IMR-90 (cell line): ENCODE measurements at places on chromosomes 11 and 22. TPM values are rescaled to one million over a fixed set of nuclear protein-coding genes. Genes with fewer than 3 reads are reported as not detected.

DNA sequence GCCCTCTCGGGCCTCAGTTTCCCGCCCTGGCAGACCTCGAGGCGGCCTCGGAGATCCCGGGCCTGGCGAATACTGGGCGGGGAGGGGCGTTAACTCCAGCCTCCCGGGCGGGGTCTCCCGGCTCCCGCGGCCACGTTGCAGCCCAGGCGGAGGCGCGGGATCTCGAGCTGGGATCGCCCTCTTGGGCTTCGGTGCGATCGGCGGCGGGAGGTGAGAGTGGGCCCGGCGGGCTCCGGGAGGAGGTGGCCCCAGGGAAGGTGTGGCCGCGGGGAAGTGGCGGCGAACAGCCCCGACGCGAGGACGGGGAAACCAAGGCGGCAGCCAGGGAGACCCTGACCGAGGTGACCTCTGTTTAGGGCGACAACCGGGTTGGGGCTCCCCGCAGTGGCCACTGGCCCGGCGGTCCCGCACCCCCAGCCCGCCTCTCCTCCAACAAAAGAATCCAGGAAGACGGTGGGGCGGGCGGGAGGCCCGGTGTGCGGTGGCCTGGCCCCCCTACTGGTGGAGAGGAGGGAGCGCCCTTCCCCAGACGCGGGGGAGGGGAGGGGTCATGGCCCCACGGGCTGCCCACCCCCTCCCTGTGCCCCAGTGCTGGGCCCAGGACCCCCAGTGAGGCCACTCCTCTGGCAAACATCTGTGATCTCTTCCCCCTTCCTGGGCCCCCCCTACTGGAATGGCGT lies at the start of gene PHETA2:
PHETA2 (plus strand) TSS at position 117 of the 680 bp plus-strand sequence. CDS start 3,046 bp downstream, outside the sequence.
- H3K4me1 ChIP-seq = peaks cover 18% of the 10 kb centered on the region
- H3K36me3 ChIP-seq = peaks cover 11% of the 10 kb centered on the region
- H3K27ac ChIP-seq = peak within 1 kb of the TSS; percentile 84

DNA sequence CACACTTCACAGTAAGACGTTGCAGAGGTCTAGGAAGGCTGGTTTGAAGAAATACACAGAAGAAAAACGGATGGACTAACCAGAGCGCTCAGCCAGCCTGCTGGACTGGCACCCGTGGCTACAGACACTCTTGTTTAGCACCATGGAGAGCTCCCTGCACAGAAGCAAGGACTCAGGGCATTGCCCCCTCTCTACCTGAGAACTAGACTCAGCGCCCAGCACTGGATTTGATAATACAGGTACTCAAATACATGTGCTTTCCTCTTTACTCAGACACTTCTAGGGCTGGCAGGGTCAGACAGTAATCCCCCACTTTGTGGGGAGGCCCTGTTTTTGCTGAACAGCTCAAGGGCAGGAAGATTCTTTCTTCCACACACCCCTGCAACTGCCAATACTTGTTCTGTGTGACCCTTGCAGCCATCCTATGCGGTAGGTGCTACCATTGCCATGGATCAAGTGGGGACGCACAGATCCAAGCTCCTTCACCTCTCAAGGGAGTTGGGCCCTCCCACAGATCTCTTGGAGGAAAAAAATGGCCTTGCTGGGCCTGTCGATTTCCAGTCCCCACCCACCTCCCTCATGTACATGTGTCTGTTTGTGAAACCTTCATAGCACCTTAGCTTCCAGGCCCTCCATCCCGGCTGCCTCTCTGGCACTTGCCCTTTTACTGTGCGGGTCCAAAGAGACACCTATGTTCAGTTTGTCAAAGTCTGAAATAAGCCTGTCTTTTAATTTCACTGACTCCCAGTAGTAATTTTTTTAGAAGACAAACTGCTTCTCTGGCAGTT lies 5.1 kb upstream of the P2RX6 start:
- H3K36me3 ChIP-seq = no peaks in the 10 kb centered on the region
- H3K27ac ChIP-seq = no peak overlapping the region
- H3K4me3 ChIP-seq = no peak overlapping the region
- no peaks in the 10 kb centered on the region for H3K27me3 ChIP-seq
- peak; percentile 52 for DNase-seq
- peaks cover 5% of the 10 kb centered on the region for H3K4me1 ChIP-seq

- H3K4me3 ChIP-seq = no peak overlapping the region
- DNase-seq = peak; percentile 73
- H3K27ac ChIP-seq = no peak overlapping the region
- no peaks in the 10 kb centered on the region for H3K4me1 ChIP-seq
- no peaks in the 10 kb centered on the region for H3K36me3 ChIP-seq
Observed at GRCh38 chr11:57370251-57370650, 10.7 kb downstream of the PRG3 start.

The SYT12 gene
- total RNA-seq = 0.54 and 0.56 TPM in 2 replicates

- H3K36me3 ChIP-seq = no peaks in the 10 kb centered on the region
- no peaks in the 10 kb centered on the region for H3K4me1 ChIP-seq
- no peak overlapping the region for H3K27ac ChIP-seq
- no peak for DNase-seq
- H3K4me3 ChIP-seq = no peak overlapping the region
- H3K27me3 ChIP-seq = no peaks in the 10 kb centered on the region; the same call in 1 of the 2 replicates
Observed at GRCh38 chr11:67002921-67003411, 20.0 kb upstream of the SYT12 start.

DNA sequence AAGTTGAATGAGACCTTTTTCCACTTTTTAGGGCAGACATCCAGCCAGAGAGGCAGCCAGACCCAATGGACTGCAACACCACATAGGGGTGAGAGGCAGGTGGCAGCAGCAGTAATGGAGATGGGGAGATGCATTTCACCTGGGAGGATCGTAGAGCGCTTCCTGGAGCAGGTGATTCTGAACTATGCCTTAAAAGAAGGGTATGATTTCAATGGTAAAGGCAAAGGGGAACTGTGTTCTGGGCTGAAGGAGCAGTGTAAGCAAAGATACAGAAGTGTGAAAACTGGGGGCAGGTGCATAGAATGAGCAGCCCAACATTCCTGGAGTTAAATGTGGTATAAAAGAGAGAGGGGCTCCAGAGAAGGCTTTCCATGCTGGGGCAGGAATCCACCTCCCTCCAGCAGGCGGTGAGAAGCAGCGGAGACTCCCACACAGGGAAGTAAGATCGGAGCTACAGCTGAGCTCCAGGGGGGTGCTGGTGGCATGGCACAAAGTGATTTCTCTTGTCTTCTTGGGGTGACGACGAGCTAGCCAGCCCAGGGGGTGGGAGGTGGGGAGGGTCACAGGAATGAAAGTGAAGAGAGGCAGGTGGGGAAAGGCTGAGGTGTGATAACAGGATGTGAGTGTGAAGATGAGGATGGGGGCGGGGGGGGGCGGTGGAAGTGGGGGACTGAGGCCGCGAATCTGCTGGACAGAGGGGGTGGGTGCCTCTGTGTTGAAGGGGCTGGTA lies 4.3 kb upstream of the SERHL2 start:
- DNase-seq = no peak
- H3K36me3 ChIP-seq = no peaks in the 10 kb centered on the region
- no peak overlapping the region for H3K27ac ChIP-seq
- no peak overlapping the region for H3K4me3 ChIP-seq

The SAA4 gene
- total RNA-seq = not detected in 2 replicates

DNA sequence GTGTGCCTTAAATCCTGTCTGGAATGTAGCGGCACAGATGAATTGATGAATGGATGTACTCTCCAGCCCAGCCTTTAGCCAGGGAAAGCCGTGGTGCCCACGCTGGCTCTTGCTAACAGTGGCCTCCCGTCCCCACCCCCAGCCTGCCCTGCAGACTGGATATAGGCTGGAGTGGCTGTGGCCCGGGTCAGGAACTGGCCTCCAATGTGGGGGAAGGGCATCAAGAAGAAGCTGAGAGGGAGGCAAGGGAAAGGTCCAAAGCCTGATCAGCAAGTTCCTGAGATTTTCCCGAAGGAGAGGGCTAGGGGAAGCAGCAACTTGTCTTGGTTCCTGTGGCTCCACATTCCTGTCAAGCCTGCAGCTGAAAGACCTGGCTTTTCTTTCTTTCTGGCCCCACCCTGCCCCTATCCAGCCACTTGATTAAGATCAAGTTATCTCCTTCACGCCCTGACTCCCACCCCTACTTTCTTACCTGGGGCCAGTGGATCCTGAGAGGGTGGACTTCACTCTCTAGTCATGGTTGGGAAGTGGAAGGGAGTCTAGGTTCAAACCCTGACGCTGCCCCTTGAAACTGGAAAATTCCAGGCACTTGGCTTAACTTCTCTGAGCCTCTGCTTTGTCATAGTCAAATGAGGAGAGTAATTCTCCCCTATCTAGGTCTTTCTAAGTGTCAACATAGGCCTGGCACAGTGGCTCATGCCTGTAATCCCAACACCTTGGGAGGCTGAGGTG lies 11.0 kb upstream of the MICALL1 start:
- H3K4me3 ChIP-seq = no peak overlapping the region
- no peak for DNase-seq
- H3K27ac ChIP-seq = no peak overlapping the region
- no peaks in the 10 kb centered on the region for H3K27me3 ChIP-seq
- H3K36me3 ChIP-seq = peaks cover 7% of the 10 kb centered on the region; the same call in 1 of the 2 replicates

DNA sequence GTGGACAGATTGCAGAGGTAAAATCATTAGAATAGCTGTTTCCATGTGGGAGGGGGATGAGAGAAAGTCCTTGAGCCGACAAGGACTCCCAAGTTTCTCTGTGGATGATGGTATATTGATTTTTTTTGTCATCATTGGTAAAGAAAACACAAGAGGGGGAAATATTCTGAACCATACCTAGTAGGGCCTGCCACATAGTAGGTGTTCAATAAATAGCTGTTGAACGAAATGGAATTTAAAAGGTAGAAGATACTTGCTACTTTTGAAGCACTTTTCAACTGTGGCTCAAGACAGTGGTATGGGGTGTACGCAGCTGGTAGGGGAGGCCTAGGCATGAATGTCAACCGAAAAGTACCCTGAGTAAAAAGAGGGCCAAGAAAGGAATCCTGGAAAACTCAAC lies 2.1 kb downstream of the CAVIN3 start:
- H3K27me3 ChIP-seq = no peaks in the 10 kb centered on the region
- no peak for DNase-seq
- peaks cover 15% of the 10 kb centered on the region for H3K4me1 ChIP-seq
- no peak overlapping the region for H3K27ac ChIP-seq
- no peak overlapping the region for H3K4me3 ChIP-seq

- H3K4me1 ChIP-seq = peaks cover 64% of the 10 kb centered on the region
- H3K4me3 ChIP-seq = no peak overlapping the region
- DNase-seq = no peak
- H3K27ac ChIP-seq = peak overlapping the region; percentile 96
- H3K27me3 ChIP-seq = no peaks in the 10 kb centered on the region
Observed at GRCh38 chr11:111733611-111734088, 32.5 kb downstream of the PPP2R1B start.

The PPFIBP2 gene
- total RNA-seq = 9.4 and 11.8 TPM in 2 replicates

DNA sequence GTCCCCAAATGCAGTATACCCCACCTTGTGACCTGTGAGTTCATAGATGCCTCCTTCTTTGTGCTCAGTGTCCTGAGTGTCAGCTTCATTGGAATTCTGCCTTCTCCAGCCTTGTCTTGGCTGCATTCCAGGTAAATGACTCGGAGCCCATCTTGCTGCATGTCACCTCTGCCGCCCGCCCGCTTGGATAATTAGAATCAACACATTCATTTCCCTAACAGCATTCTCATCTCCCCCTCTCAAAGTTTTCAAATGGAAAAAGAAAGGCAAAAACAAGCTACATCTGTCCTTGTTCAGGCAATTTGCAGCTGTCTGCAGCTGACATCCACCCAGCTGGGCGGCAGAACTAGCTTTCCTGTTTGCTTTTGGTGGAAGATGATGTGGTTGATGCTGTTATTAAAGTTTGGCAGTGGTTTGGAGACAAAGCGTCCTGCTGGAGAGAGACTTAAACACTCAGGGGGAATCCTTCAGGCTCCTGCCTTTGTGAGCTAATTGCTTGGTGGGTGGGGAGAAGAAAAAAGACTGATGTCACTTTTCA lies 198.8 kb upstream of the SEZ6L start:
- no peak for DNase-seq
- no peak overlapping the region for H3K4me3 ChIP-seq

GRCh38 chr11:69811431-69811830 lies 7.8 kb downstream of the FGF3 start:
- H3K36me3 ChIP-seq = no peaks in the 10 kb centered on the region
- no peaks in the 10 kb centered on the region; the same call in 1 of the 2 replicates for H3K4me1 ChIP-seq
- H3K27me3 ChIP-seq = peaks cover 45% of the 10 kb centered on the region
- no peak overlapping the region for H3K27ac ChIP-seq

DNA sequence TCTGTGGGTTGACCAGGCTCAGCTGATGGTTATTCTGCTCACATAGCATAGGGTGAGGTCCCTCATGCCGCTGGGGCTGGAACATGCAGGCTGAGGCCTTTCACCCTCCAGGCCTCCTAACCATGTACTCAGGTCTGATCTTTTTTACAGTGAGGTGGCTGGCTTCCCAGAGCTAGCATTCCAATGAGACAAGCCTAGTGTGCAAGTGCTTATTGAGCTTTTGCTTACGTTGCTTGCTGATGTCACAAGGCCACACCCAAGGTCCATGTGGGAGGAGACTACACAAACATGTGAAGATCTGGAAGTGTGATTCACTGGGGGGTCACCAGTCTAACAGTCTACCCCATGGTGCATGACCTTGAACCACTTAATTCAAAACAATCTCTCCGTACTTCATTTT lies 33.9 kb downstream of the ISX start:
- no peaks in the 10 kb centered on the region for H3K27me3 ChIP-seq
- H3K4me1 ChIP-seq = no peaks in the 10 kb centered on the region
- DNase-seq = no peak
- H3K36me3 ChIP-seq = no peaks in the 10 kb centered on the region
- H3K4me3 ChIP-seq = no peak overlapping the region
- no peak overlapping the region for H3K27ac ChIP-seq

The SF3A1 gene
- 36.9 and 49.7 TPM in 2 replicates for total RNA-seq

- H3K36me3 ChIP-seq = no peaks in the 10 kb centered on the region
- peaks cover 2% of the 10 kb centered on the region; the same call in 1 of the 2 replicates for H3K4me1 ChIP-seq
- H3K27ac ChIP-seq = 0 out of 2 replicates have a peak overlapping the region, but pooled peaks have one; percentile 8
- H3K27me3 ChIP-seq = no peaks in the 10 kb centered on the region
Observed at GRCh38 chr11:10878408-10879214, 20.8 kb upstream of the ZBED5 start.

DNA sequence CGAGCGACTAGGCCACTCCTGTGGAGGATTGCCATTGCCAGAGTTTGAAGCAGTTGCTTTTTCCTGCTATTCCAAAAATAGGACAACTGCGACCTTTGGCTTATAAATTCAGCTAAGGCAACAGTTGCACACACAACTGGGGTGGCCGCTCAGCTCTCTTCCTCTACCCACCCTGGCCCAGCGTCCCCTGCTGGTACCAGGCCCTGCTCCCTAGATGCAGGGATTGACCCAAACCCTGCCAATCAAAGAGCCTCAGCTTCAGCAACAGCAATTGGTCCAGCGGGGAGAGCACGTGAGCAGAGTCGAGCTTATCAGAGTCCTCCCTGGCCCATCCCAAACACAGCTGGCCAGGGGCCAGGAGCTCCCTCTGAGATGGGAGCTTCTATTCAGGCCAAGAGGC lies 22.0 kb upstream of the CABP2 start:
- no peaks in the 10 kb centered on the region for H3K36me3 ChIP-seq
- no peak for DNase-seq
- no peak overlapping the region for H3K4me3 ChIP-seq

GRCh38 chr11:64729851-64730382 lies 6.9 kb upstream of the NRXN2 start:
- peaks cover 50% of the 10 kb centered on the region for H3K27me3 ChIP-seq
- DNase-seq = no peak
- no peak overlapping the region for H3K4me3 ChIP-seq
- no peaks in the 10 kb centered on the region for H3K4me1 ChIP-seq

The OR6T1 gene
- not detected in 2 replicates for total RNA-seq

- DNase-seq = no peak
- H3K27me3 ChIP-seq = no peaks in the 10 kb centered on the region
- peaks cover 61% of the 10 kb centered on the region for H3K36me3 ChIP-seq
- no peak overlapping the region for H3K4me3 ChIP-seq
Observed at GRCh38 chr22:29806196-29806595, 31.9 kb downstream of the ASCC2 start.

The SLC22A6 gene
- total RNA-seq = not detected in 2 replicates

- no peak for DNase-seq
- no peak overlapping the region for H3K27ac ChIP-seq
- no peaks in the 10 kb centered on the region for H3K4me1 ChIP-seq
- no peaks in the 10 kb centered on the region for H3K36me3 ChIP-seq
- H3K4me3 ChIP-seq = no peak overlapping the region
Observed at GRCh38 chr22:22773979-22774604, 113.5 kb upstream of the IGLL5 start.
